ENCODE measurements at places on chromosomes 3 and 15.
A peak's percentile ranks its signal among the peaks of the same experiment; 100 is the strongest.

- no peak for ATAC-seq
Observed at GRCh38 chr3:152834191-152834775, 648 bp upstream of the P2RY1 start.

DNA sequence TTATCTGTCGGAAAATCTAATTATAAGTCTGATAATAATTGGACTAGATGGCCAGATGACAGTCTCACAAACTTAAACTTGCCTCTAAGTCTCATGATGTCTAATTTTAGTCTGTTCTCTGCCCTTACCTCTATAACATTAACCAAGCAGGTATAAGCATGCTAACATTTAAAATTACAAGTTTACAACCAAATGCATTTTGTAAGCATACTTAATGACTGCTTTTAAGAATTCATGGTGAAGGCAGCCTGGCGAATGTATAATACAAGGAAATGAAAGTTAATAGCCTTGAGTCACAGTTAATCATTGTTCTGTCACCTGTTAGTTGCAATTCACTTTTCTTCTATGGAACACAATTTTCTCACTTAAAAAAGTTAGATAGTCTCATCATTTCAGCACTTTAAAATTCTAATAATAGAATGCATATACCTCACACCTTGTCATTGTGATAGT is 16.5 kb downstream of the BCHE start:
- no peak for ATAC-seq

- peak; percentile 54 for ATAC-seq
Observed at GRCh38 chr15:90530250-90531051, 728 bp downstream of the CRTC3 start.

DNA sequence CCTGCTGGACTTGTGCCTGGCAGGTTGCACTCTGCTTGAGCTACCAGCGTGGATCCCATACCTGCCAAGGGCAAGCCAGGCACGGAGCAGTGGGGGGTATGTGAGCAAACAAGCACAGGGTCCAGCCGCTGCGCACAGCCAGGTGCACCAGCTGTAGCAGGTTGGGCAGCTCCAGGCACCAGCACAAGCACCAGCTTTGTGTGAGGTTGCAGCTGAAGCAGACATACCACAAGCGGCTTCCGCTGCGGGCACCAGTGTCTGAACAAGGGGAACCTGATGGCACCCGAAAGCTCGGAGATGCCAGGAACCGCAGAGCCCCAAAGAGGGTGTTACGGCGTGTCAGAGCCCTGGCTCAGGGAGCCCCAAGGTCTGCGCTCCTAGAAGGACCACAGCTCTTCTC is 472.7 kb upstream of the ARL6 start:
- no peak for ATAC-seq

DNA sequence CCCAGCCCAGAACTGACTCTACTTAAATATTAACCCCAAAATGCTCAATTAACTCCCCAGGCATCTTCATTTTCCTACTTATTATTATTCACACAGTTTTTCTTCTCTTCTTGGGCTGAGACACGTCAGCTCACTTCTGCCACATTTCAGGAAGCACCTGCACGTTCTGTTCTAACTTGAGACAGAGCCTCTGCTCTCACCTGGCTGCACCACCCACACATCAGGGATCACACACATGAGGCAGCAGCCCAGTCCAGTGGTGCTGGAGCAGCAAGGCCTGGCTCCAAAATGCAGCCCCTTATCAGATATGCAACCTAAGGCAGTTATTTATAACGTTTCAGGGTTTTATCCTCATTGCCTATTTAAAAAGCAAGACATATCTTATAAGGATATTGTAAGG is 127.5 kb downstream of the OSBPL10 start:
- ATAC-seq = no peak

DNA sequence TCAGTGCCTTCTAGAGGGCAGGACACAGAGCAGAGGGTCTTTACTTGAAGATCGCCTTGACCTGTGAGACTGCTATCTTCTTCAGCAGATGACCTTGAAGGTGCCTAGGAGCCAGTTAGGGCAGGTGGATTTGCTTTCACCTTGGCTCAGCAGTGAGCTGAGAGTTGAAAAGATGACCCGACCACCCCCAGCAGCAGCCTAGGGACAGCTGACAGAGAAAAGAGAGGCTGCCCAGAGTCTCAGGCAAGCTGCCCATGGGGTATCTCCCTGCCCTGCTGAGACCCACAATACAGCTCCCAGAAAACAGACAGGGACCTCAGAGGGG is 453 bp upstream of the LTF start:
- ATAC-seq = no peak

- ATAC-seq = no peak
Observed at GRCh38 chr3:51682526-51682925, 11.5 kb downstream of the TEX264 start.

DNA sequence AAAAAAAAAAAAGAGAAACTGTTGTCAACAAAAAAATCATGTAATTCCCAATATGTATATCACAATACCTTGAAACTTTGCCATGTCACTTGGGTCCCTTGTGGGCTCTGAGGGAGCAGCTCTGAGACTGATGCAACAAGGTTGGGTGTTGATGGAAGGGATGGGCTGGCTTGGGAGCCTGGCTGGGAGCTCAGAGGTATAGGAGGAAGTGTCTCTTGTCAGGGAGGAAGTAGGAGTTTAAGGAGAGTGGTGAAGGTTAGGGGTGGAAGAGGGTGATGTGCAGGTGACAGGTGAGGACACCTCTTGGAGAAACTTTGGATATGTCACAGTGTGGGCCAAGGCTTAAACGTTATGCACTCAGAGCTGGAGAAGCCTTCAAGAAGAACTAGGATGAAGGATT is 2.0 kb upstream of the TM6SF1 start:
- no peak for ATAC-seq

DNA sequence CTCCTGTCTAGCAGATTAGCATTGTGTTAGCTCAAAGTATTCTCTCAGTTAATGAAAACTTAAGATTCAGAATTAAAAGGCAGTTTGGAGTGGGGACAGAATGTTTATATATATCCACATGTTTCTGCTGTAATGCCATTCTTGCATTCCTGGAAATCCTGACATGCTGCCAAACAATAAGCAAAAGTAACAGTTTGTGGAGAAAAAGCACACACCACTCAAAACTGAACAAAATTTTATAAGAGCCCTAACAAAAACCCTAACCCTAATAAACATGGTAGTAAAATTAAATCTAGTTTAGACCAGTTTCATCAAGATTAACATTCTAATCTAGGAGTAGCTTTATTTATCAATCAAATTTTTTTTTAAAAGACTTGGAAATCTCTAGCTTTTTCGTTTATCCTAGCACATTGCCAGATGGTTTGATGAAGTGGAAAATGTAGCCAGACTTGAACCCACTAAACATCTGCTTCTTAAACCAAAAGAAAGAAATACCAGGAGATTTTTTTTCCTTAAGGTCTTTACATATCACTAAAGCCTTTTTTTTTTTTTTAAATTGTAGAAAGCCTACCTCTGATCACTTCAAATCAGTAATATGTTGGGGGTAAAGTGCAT is 3.7 kb downstream of the TCAIM start:
- no peak for ATAC-seq

- no peak for ATAC-seq
Observed at GRCh38 chr3:82643948-82644347, 882.5 kb upstream of the GBE1 start.

- no peak for ATAC-seq
Observed at GRCh38 chr15:95816591-95816990, 513.9 kb upstream of the NR2F2 start.

DNA sequence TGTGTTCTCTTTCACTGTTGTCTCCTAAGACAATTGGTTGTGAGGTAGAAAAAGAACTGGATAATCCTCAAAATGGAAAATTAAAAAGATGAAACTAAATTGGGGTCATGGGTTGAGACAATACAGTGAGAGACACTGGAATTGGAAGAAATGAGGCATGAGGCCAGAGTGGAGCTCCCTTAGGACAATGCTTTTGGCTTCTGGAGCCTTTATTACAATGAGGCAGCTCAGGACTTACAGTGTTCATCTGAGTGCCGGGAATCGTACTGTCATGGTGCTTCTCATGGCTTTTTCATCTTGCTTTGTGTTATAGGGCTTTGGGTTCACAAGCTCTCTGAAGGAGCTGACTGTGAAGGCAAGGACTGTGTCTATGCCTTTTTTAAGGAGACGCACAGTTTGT is 293.5 kb downstream of the SOX2 start:
- no peak for ATAC-seq

- no peak for ATAC-seq
Observed at GRCh38 chr3:123352134-123352554, 96.7 kb downstream of the ADCY5 start.

DNA sequence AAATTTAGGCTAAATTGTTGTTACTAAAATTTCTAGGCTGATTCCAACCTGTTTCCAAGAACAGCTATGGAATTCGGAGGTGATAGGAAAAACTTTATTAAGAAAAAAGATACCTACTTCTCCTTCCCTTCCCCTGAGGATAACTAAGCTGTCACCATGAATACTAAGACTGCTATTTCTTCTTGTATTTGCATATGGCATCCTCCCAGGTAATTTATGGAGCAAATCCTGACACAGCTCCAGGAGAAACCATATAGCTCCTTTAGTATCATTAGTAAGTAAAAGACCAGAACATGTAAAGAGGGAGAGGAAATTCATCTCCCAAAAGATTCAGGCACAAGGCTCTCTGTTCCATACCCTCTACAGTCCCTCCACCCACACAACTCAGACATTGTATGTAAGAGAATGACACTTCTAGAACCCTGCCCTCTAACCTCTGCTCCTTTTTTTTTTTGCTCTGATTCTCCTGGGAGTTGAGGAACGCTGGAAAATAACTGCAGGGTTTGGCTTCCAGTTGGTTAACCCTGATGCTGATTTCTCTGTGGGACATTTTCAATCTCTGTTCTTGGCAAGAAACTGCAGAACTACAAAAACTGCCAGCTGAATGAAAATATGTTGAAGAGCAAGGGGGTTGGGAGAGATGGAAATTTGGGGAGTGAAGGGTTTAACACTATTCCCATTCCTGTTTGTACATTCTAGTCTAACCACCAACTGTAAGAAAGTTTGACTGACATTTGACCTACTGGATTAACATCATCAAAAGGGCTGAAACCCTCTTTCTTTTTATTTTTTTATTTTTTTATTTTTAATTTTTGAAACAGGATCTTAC is 14.2 kb upstream of the MAGI1 start:
- ATAC-seq = no peak

DNA sequence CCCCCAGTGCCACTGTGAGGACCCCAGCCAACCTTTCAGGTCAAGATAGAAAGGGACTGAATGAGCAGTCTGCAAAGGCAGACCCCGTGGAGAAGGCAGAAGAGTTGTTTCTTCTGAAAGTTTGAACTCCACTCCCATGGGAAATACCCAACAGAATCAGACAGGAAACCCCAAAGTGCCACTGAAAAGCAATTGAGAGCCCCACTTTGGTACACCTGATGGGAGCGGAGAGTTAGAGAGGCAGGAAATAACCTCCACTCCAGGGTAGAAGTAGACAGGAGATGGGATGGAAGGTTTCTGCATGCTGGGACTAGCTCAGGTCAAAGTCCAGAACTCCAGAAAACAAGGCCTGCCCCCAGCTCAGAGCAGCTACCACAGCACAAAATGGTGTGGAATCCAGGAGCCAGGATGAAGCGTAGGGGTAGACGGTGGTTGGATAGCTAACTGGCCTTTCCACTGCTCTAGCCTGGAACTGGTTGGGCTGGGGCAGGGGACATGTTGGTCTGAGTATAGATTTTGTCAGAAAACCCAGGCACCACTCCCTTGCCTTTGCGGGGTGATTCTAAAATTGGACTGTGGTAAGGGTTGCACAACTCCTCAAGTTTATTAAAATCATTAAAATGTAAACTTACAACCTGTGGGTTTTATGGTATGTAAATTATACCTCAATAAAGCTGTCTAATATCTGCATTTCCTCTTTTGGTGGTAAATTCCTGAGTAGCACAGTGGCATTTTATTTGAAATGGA is 1.9 kb upstream of the RAB43 start:
- ATAC-seq = no peak

DNA sequence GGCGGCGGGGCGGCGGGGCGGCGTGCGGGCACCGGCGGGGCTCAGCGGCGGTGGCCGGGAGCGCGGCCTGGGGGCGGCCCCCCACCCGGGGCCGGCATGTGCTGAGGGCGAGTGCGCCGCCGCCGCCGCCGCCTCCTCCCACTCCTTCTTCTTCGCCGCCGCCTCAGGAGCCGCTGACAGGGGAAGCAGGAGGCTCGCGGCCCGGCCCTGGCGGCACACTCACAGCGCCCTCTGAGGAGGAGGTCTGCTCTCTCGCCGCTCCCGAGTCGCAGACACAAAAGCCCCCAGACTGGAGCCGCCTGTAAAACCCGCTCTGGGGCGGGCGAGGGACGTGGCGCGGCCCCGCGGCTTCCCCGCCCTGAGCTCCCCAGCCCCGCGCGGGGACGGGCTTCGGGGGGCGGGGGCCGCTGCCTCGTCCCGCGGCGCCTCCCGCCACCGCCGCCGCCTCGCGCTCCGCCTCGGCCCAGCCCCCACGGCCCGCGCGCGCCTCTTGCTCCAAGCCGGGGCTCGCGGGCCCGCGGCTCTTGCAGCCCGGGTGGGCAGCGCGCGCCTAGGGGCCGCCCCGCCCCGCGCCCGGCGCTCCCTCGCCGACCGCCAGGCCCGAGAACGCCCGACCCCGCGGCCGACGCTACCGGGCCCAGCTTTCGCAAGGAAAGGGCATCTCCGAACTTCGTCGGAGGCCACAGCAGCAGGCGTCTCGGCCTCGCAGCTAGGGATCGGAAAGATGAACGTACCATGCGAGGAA is at the start of gene PYGO1:
PYGO1 (minus strand) TSS at position 276 of the 745 bp plus-strand sequence. CDS start 462 bp downstream, outside the sequence.
- peak; percentile 70 for ATAC-seq

- ATAC-seq = no peak
Observed at GRCh38 chr3:177089901-177090300, 107.4 kb downstream of the TBL1XR1 start.

DNA sequence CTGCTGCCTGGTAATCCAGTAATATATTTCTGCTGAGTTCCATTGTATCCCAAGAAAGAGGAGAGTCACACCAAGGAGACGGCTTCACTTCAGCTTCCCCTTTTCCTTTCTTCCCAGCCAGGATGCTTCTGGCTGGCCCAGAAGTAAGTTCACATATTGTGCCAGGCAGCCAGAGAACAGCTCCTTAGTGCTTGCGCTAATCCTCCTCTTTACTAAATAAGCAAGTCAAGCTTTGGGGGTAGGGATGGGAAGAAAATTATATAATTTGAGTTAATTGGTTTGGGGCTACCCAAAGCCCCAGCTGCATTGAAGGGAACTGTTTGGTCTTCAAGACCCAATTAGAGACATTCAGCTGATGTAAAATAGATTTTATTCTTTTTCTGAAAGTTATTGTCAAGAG is 218.8 kb upstream of the HES1 start:
- ATAC-seq = no peak

Measured in activated CD4-positive, CD25-positive, alpha-beta regulatory T cell treated with anti-CD3 and anti-CD28 coated beads, Interleukin-2, amount 50 U/mL, for 24 hours (primary cell).